ENCODE measurements at places on chromosomes 13 and 19.

- DNase-seq: no peak
These were observed 134.0 kb downstream of the ENOX1 start for GRCh38 chr13:43652760-43653159.

GRCh38 chr13:103730407-103730806 is 664.2 kb upstream of the SLC10A2 start:
- DNase-seq: no peak

DNA sequence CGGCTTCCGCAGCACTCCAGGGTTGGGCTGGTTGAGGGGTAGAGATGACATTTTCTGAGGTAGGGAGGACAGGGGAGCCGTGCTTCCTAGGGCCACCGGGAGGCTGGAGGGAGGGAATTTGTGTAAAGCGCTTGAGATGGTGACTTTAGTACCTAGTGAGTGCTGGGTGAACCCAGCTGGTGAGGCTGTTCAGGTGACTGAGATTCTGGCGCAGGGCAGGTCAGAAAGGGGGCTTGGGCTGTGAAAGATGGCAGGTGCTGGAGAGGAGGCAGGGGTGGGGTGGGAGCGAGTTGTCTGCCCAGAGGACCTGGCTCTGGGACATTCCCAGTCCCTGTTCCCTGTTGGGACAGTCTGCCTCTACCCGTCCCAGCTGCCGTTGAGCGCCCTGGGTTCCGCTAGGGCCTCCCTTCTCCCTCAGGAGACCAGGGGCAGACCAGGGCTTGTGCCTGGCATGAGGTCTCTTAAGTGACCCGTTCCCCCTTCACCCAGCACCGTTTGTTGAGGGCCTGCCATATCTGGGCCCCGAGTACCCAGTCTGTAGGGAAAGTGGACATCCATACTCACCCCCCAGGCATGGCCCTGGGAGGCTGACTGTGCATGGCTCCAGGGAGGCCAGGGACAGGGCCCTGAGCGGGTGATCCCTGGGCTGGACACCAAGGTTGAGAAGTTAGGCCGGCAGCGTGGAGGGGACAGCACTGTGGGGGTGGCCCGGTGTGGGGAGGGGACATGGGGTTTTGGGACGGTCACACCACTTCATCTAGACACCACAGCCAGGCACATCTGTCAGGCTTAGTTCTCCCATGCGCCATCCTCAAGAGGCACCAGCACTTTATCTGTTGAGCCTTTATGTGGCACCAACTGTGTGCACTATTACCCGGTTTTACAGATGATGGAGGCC is 5.0 kb downstream of the PTOV1 start:
- DNase-seq: no peak

- DNase-seq: no peak
These were observed 336.5 kb downstream of the MZT1 start for GRCh38 chr13:72390909-72391308.

DNA sequence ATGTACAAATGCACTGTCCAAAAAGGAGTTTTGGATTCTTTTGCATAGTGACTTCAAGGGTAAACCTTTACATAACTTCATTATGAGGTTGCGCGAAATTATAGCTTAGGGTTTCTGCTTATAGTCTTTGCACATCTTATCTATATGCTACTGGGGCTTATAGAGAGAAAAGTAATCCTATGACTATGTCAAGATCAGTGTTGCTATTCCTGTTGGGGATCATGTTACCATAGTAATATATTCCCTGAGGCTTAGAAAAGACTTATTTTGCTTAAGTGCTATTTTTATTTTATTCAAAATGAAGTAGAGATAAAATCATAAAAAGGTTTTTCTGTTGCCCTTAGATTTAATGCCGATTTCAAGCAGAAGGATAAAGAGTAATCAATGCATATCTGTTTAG is 14.7 kb upstream of the POSTN start:
- DNase-seq: no peak

All from activated CD4-positive, alpha-beta T cell treated with anti-CD3 and anti-CD28 coated beads, Interleukin-2, amount 50 U/mL, for 24 hours (primary cell).